ENCODE measurements at places on chromosomes 2 and 18.

GRCh38 chr2:134073023-134073422 lies 180.8 kb upstream of the MGAT5 start:
- DNase-seq = no peak

- no peak for DNase-seq
Measured at GRCh38 chr2:236693531-236693930, 123.9 kb downstream of the ACKR3 start.

DNA sequence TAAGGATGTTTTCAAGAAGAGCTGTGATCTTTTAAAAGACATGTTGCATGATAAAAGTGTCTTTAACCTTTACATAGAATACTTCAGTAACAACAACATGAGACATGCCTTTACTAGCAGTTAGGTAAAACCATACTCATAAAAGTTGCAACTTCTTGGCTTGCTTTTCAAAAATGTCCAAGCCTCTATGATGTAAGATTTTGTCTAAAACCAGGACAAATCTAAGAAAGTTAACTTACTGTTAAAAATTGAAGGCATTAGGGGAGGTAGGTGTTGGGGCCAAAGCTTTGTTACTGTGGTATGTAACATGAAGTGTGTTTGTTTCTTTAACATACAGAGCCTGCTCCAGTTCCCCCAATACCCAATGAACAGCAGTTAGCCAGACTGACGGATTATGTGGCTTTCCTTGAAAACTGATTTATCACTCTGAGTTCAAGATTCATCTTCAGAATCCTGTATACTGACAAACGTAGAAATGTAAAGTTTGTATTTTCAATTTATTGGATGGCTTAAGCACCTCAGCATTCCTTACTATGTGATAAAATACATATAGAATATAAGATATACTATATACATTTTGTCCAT lies 11.7 kb downstream of the COPS8 start:
- DNase-seq = no peak

DNA sequence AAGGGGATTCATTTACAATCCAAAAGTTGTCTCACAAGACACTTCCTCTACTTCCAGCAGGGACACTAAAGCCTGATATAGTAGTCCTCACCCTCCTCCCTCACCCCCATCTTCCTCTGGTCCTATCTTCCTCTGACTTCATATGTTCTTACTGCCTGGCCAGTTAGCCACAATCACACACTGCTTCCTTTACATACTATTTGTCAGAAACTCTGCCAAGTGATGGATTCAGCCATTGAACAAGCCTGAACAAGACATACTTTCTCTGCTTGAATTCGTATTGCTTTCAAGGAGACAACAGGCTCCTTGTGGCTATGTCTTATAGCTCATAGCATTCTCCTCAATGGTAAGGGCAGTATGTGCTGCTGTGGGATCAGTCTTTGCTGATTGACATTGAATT lies 672.2 kb downstream of the BCL11A start:
- no peak for DNase-seq

DNA sequence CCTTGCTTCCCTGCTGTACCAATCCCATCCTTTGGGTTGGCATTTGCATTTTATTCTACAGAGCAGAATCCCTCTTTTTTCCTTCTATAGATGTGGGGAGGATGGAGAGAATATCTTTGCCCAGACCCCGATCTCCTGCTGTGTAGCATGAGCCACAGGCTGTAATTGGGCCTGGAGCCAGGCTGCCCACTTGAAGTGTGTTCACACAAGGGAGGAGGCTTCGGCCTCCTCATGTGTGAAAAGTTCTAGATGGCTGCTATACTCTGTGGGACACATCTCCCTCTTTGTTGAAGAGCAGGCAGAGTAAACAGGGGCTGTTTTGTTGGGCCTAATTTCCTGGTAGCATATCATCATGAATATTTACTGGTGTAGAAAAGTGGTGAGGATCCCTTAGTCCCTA lies 126.3 kb downstream of the XRCC5 start:
- no peak for DNase-seq

- DNase-seq = no peak
Measured at GRCh38 chr2:26011609-26011989, 22.3 kb upstream of the RAB10 start.

DNA sequence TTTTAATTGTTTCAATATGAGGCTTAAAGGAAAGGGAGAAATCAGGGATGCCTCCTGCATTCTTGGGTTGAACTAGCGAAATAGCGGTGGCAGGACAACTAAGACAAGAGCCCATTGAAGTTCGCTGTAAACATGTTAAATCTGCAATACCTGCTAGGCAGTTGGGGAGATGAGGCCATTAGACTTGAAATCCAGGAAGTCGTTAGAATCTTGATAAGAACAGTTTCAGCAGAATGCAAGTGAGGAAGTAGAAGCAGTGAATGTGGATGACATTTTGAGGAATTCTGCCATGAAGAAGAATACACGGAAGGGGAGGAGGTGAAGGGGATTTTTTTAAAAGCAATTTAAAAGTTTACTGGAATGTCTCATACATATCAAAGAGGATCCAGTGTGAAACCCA lies 109.7 kb downstream of the LPIN1 start:
- no peak for DNase-seq
